Glutamatergic neuron (in vitro differentiated cells): ENCODE measurements at places on chromosomes 6 and 20. TPM values are rescaled to one million over a fixed set of nuclear protein-coding genes. Genes with fewer than 3 reads are reported as not detected.
A peak's percentile ranks its signal among the peaks of the same experiment; 100 is the strongest.

GRCh38 chr20:63896264-63897105 is 1.6 kb downstream of the DNAJC5 start:
- DNase-seq = no peak

DNA sequence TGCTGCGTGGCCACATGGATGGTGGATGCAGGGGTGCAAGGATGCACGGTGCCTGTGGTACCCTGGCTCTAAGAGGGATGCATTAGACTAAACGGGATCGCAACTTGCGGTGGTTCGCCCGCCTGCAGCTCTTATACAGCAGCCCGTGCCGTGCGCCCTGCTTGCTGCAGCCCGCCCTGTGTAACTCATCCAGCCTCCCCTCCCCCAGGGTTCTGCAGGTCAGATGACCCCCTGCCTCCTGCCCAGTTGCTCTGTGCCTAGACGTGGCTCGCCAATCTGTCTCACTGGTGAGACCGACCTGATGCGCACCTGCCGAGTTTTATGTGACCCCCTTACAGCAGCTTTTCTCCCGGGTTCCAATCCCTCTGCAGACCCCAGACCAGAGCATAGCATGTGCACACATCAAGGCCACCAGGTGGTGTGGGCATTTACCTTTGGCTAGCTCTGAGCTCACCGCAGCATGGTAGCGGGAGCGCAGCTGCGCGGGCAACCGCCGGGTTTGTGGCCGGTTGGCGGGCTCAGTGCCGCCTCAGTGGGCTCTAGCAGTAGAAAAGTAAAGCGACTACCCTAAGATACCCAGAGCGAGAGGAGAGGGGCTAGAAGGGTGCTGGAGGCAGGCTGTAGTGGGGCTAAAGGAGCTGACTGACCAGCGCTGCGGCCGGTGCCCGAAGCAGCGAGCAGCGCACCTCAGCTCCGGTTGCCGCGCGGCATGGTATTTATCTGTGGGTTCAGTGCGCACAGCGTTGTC is 693 bp upstream of the GNAS-AS1 start:
- DNase-seq = peak; percentile 35

Gene NELFE
- 52.7 TPM for total RNA-seq

DNA sequence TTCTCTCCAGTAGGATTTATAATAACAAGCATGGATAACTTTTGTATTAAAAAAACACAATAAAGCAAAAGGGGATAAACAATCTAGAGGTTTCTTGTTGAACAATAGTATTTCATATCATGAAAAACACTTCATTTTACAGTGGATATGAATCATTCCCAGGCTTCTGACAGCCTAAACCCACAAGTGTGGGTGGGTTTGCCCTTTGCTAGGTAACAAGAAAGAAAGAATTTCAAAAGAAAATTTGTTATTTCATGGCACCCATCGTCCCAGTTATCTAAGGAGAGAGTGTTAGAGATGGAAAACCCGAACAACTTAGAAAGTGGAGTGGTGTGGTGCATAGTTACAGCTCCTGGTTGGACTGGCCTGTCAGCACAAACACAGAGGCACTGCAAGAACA is 76.1 kb upstream of the GPR6 start:
- DNase-seq = no peak

DNA sequence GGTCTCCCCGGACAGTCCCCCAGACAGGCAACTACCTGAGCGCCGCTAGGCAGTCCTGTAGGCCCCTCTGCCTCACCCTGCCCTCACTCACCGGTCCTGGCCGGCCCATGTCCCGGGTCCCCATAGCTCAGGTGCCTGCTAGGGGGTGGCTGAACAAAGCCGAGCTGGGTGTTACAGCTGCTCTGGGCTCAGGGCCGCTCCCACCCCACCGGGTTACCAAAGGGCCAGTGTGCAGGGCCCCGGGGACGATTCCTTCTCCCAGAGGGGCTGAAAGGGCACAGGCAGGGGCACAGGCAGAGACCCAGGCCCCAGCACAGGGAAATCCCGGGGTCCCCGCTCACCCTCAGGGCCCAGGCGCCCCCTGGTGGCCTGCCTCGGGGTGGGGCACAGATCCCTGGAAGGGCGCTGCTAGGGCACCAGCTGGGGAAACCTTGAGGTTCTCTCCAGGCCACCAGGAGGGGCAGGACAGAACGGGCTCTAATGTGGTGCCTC is 118.4 kb downstream of the GRM4 start:
- peak; percentile 80 for DNase-seq

- no peak for DNase-seq
These were observed 21.5 kb downstream of the MANBAL start for GRCh38 chr20:37310951-37311350.

- DNase-seq = no peak
These were observed 131.3 kb upstream of the OGFRL1 start for GRCh38 chr6:71157345-71157744.

DNA sequence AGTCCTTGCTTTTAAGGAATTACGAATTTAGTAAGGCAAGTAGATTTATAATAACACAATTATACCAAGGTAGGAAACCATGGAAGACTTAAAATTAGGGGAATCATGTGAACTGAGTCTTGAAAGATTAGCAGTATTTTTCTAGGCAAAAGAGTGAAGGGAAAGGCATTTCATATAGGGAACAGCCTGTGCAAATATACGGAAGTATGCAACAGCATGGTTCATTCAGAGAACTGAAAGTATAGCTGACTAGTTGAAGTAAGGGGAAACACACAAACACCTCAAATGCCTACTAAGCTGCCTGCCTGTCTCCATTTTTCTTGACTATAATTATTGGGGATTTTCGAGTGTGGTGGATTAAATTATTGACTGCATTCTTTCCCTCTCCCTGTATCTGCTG is 39.0 kb upstream of the ECHDC1 start:
- DNase-seq = no peak

Gene NMBR
- not detected for total RNA-seq

DNA sequence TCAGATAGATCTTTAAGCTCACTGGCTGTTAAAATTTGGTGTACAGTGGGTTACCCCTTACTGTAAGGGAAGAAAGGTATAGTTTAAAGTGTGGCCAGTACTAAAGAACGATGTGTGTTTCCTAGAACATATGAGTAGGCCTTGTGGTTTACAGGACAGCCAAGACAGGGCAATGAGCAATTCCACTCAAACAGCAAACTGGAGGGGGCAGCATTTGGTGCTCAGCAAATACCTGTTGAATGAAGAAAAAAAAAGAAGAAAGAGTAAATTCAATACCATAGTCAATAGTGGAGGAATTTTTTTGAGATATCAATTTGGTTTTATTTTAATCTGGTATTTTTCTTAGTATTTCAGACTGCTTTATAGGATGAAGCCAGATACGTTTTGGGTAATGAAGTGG is 3.8 kb upstream of the NCOA5 start:
- DNase-seq = no peak

DNA sequence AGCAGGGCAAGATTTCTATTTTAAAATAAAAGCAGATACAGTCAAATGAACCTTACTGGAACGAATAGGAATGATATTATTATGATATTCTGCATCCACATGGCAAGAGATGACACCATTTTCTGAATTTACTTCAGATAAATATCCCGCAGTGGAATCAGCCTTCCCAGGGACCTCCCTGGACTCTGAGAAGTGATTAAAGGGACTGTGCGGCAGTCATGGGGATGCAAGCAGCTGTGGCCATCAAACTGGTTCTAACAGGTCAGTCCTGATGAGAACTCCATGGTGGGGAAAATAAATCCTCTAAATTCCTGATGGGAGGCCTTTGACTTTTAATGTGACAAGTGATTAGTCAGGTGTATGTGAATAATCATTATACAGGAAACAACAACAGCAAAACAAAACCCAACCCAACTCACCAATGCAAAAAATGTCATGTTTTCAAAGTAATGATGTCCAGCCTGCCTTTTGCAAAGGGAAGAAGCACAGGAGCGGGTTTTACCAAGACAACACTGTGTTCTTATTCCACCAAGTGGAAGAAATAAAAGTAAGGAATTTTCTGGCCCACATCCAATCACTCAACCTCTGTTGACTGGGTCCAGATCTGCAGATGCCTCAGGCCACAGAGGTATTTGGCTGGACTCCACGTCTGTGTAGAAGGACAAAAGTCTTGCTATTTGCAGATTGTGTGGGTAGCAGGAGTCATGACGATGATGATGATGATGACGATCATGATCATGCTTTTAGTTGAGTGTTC is 61.9 kb upstream of the CITED2 start:
- DNase-seq = no peak

Gene TRAPPC3L
- total RNA-seq = not detected

DNA sequence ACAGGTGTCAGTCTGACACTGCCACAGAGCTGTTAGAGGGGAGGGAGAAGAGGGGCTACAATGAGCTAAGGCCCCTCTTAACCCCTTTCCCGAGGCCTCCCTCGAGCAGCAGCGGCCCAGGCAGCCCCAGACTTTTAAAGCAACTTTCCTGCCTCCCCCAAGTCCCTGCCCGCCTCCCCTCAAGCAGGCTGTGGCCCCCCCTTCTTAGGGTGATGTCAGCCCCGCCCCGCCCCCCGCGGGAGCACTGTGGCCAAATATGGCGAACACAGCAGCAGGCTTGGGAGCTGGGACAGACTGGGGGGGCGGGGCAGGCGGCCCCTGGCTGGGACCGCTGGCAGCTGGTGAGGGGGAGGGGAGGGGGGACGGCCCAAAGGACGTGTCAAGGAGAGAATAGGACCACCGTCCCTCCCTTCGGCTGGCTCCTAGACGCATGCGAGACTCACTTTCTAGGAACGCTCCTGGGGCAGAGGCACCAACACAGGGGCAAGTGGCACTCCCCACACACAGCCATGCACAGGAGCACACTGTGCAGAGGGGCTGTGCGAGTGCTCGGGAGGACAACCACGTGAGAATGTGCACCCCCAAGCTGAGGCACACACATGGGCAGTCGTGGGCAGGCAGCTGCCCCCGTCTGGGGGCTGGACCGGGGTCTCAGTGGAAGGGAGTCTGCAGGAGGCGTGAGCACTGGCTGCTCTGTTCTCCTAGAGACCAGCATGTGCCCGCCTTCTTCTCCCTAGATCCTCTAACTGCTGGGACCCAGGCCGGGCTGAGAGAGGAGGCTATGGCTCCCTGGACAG is 6.7 kb downstream of the TEAD3 start:
- peak; percentile 85 for DNase-seq

DNA sequence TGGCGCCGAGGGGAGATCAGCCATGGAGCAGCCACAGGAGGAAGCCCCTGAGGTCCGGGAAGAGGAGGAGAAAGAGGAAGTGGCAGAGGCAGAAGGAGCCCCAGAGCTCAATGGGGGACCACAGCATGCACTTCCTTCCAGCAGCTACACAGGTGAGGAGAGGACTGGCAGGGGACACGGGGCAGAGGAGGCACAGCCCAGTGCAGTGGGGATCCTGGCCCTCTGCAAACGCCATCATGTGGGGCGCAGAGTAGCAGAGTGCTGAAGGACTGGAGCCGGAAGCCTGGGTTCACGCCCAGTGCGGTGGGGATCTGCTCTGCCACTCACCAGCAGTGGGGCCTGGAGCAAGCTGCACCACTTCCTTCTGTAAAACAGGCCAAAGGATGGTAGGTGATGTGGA is 41.1 kb upstream of the FANCE start:
- no peak for DNase-seq

Gene CBLN4
- not detected for total RNA-seq

DNA sequence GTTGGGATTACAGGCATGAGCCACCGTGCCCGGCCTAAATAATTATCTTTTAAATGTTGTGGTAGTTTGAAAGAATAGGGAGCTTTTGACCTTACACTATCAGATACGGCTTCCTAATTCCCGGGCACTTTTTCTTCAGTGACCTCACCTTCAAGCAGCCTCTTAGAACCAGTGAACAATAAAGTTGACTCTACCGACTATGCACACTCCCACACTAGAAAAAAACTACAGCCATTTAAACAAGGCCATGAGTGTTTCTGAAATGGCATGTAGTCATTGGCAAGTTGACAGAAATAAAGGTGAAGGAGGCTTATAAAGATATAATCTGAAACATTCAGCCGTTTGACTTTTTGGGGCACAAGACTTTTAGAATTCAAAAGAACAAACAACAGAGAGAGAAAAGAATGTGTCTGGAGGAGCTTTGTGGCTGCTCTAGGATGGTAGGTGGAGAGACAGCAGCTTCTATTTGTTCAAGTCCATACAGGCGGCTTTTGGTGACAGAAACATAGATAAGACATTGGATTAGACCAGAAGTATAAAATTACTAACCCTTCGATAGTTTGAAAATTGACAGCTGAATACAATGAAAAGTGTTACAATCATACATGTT is 75.2 kb downstream of the GJA1 start:
- DNase-seq = no peak

GRCh38 chr20:21167261-21167660 is 41.4 kb downstream of the KIZ start:
- DNase-seq = no peak

DNA sequence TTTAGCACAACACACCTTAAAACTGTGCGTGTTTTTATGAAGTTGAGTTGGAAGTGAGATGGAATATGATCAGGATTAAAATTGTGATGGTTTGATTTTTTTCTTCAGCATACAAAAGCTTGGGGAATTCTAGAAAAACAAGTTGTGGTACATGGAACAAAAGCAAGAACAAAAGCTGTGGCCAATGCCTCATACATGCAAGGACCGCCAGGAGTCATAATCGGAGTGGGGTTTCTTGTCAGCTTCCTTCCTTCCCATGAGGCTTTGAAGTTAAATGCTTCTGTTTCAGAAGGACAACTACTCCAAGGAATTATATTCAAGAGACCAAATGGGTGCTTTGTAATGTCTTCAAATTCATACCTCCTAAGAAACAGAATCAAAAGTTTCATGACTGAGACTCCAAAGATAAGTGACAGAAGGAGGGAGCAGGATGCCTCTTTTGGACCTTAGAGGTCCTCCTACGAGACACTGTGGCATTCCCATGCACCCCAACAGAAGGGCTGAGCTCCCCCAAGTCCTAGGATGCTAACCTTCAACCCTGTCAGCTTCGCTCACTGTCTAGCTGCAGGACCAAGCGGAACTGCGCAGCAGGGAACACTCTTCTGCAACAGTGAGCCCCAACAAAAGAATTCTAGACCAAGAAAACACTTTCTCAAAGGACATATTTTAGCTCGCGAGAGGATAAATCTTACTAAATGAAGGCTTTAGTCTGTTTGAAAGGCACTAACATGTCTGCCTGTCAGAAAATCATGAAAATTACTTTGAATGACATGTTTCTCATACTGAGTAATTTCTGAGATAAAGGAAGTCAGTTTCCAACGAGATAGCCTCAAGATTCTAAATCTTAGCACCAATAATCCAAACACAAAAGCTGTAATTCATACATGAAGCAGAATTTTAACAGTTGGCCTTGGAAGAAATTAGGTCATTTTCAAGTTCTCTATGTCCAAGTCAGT is 108.5 kb upstream of the NHSL1 start:
- DNase-seq = no peak

Gene PI16
- total RNA-seq = not detected

DNA sequence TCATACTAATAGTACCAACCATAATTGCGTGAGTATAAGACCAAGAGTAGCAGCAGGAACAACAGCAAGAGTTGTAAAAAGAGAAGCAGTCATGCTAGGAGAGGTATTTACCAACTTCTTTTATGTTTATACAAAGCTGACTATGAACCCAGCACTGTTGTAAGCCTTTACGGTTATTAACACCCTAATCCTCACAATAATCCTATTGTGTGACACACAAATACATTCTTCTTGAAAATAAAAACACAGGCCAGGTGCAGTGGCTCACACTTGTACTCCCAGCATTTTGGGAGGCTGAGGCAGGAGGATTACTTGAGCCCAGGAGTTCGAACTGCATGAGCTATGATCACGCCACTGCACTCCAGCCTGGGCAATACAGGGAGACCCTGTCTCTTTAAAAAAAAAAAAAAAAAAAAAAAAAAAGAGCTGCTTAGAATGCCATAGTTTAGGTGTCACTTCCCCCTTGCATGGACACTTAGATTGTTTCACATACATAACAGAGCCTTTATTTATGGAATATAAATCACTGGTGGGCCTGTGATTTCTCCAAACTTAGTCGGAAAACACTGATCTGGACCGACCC is 20.2 kb downstream of the HCK start:
- DNase-seq = no peak

GRCh38 chr6:25094726-25095125 is 159.0 kb upstream of the RIPOR2 start:
- no peak for DNase-seq
